ENCODE measurements at places on chromosomes 13 and 19. TPM values are rescaled to one million over a fixed set of nuclear protein-coding genes. Genes with fewer than 3 reads are reported as not detected.

TUBB4A gene
- total RNA-seq, result 1.8 TPM

IFNL1 gene
- total RNA-seq, result not detected

TPTE2 gene
- not detected for total RNA-seq

DNA sequence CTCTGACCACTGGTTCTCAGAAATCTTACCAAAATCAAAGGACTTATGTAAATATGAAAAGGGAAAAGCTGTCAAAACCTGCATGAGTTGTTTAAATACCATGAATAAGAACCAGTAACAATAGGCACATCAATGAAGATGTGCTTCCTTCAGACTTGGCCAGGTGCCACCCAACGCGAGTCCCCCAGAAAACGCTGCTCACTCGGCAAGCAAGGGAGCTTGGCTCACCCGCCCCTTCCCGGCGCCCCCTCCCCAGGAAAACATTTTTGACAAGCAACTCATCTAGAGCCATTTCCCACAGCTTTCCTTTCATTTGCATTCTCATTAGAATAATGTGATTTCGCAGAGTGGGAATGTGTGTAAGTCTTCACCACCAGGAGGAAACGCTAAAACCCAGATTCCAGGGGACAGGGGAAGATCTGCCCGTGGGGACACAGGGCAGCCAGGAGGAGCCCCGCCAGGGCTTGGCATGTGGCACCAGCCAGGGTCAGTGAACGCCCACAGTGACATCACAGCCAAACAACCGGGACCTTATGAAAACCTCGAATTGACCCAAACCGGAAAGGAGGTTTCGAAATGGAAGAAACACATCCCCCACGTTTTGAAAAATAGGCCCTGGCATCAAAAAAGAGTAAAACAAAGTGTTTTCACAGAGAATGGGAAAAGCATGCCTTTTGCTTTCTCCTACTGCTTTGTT lies 366.2 kb upstream of the TSHZ3 start:
- DNase-seq, result no peak

GRCh38 chr19:3660493-3661219 lies 34.1 kb upstream of the CACTIN start:
- DNase-seq, result no peak

Data from mucosa of gallbladder (tissue), 1 donor.